A673 (cell line): ENCODE measurements at places on chromosomes 3 and 15.

DNA sequence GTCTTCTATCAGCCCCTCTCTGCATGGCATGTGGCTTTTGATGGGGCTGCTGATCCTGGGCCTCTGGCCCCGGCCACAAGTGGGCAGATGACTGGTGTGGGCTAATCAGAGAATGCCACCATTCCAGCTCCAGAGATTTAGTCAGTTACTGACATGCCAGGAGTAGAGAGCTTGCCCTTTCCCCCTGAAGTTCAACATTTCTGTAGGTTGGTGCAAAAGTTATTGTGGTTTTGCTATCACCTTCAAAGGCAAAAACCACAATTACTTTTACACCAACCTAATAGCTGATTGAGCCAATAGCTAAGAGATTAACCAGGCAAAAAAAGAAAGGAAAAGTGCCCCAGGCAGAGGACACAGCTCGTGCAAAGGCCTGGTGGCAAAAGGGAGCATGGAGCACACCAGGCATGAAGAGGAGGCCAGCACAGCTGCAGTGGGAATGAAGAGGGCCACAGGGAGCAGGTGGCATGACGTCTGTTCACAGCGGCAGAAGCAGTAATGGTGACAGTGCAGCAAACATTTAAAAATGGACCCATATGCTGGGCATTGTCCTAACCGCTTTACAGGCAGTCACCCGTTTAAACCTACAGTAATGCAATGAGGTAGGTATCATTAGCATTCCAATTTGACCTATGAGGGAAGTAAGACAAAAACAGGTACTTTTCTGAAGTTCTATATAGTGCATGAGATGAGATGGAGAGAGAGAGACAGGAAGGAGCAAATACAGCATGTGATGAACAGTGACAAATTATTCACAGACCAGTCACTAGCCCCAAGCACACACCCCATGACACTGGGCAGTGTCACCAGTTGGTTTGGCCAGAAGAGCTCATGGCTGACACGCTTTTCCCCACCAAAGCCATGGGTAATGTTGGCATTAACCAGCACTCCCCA, 373.0 kb upstream of the PROK2 start:
- no peak for DNase-seq

DNA sequence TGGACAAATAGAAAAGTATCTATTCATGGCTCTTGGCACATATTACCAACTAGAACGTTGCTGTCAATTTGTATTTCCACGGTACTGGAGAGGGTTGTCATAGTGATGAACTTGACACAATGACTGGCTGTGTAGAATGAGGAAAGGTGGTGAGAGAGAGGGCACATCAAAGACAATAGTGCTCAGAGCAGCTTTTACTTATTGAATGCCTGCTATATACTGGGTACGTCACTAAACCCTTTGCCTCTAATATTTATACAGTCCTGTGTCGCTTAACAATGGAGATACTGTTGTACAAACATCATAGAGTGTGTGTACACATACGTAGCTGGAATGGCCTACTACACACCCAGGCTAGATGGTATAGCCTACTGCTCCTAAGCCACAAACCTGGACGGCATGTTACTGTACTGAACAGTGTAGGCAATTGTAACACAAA, 8.3 kb downstream of the TMPRSS7 start:
- DNase-seq, result no peak

- DNase-seq, result no peak
These were observed 29.7 kb downstream of the USP13 start for GRCh38 chr3:179682426-179683080.

- no peak for DNase-seq
These were observed 113.9 kb upstream of the MRPL3 start for GRCh38 chr3:131616719-131617118.

DNA sequence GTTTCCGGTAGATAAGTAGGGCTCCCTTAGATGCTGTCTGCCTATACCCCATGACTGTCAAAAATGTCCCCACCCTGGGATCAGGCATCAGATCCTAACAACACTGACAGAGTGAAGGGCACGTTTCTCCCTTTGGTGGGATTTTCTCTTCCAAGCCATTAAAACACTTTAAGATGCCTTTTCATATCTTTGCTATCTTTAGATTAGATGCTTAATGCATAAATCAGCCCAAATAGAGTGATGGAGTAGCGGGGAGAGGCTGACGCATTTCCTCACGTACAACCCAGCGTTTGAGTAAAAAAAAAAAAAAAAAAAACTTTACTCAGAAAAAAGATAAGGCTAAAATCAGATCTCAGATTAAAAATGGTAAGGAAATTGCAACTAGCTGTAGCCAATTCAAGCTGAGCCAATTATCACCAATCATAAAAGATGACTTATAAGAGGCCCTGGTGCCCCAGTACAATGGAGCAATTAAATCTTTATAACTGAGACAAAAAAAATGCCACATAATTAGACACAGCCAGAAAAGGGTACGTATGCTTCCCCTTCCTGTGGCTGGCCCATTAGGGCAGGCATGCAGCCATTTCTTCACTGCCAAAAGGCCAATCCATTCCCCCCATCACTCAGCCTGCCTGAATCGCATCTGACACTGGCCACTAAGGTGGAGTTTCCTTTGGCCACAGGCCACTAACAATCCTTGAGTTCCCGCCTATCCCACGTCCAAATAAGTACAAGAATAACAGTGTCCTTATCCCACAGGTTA, 45.0 kb downstream of the RFTN1 start:
- DNase-seq, result peak; percentile 51

GRCh38 chr3:156373654-156374053, 181.3 kb downstream of the SSR3 start:
- DNase-seq, result no peak

- peak; percentile 45 for DNase-seq
These were observed 25.1 kb upstream of the CSTA start for GRCh38 chr3:122299872-122300460.

DNA sequence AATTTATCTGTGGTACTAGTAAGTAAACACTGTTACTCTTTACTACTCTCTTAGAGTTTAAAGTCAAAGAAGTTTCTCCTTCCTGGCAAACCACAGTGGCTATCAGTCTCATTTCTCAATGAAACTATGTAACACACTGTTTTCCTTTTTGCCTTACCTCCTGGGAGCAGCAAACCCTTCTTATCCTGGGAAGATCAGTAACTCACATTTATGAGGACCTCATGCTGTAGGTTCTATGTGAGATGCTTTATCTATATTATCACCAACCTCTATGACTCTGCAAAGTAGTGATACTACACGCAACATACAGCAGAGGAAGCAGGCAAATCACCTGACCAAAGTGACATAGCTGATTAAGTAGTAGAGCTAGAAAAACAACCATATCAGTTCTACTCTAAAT, 35.3 kb downstream of the PBRM1 start:
- DNase-seq, result no peak

GRCh38 chr3:156606729-156607128, 51.8 kb upstream of the SSR3 start:
- no peak for DNase-seq

- DNase-seq, result peak; percentile 38
These were observed 27.5 kb downstream of the MELTF start for GRCh38 chr3:197001972-197002700.

GRCh38 chr3:184466413-184466960, 86.6 kb downstream of the CHRD start:
- DNase-seq, result no peak
